ENCODE measurements at places on chromosomes 12 and 14.

DNA sequence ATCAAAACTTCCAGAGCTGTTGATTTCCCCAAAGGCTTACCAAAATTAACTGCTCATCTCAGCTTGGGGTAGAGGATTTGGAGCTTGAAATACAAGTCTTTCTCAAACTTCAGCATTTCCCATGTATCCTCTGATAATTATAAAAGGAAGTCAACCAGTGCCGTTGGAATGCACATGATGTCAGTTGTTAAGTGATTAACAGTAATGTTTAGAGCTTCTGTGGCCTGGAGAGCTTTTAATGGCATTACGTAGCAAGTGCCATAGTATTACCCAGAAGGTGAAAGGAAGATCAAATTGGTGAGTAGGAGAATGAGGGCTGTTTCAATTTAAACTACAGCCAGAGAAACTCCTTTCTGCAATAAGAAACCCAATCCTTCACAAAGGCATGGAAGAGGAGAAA is 62.5 kb upstream of the PTPRR start:
- no peak for DNase-seq

- no peak for DNase-seq
These were observed 298.1 kb upstream of the RTL1 start for GRCh38 chr14:101201535-101202151.

GRCh38 chr14:29528889-29529288 is 398.8 kb downstream of the PRKD1 start:
- peak; percentile 1 for DNase-seq

GRCh38 chr14:70697701-70698100 is 56.0 kb downstream of the TTC9 start:
- no peak for DNase-seq

GRCh38 chr14:96184737-96185136 is 19.9 kb upstream of the BDKRB2 start:
- DNase-seq, result peak; percentile 28

- peak; percentile 26 for DNase-seq
These were observed 3.7 kb downstream of the ABHD12B start for GRCh38 chr14:50875359-50876070.

DNA sequence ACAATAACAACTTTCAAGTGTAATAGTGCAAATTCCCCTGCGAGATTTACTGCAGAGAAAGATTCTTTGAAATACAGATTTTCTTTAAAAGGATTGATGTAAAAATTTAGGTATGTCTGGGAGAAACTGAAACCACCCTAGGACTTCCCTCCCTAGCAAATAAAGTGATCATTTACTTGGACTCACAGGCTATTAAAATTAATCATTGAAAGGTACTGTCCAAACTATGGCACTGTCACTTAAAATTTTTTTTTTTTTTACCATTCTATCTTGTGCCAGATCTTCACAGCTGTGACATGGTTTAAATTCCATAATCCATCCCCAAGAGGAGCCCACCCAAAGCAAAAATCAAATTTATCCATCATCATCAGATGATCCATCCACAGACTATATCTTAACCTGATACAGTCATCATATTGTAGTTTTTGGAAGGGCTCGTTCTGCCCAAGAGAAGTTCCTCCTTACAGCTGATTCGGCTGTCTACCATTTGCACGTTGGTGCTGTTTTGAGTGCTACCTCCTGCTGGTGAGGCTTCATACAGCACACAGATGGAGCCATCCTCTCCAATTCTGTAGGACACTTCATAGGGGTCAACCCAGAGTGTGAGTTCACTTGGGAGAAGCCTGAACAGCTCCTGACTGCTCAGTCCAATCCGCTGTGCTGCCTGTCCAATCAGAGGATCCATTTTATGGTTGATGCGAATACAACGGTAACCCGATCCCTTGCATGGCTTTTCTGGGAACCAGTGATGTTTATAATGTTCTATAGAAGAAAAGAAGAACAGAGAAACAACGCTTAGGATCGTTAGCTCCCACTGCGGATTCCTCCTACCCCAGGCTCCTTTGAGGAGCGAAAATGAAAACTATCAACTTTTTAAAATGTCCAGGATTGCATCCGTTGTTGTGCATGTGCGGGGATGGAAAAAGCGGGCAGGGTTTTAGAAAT is 1.7 kb downstream of the BTG1 start:
- DNase-seq, result peak; percentile 98

- DNase-seq, result no peak
These were observed 309.4 kb downstream of the MDGA2 start for GRCh38 chr14:47366006-47366405.

GRCh38 chr14:23580152-23580926 is 1.7 kb upstream of the JPH4 start:
- no peak for DNase-seq

GRCh38 chr14:84783511-84783910 is 746.4 kb upstream of the FLRT2 start:
- no peak for DNase-seq

DNA sequence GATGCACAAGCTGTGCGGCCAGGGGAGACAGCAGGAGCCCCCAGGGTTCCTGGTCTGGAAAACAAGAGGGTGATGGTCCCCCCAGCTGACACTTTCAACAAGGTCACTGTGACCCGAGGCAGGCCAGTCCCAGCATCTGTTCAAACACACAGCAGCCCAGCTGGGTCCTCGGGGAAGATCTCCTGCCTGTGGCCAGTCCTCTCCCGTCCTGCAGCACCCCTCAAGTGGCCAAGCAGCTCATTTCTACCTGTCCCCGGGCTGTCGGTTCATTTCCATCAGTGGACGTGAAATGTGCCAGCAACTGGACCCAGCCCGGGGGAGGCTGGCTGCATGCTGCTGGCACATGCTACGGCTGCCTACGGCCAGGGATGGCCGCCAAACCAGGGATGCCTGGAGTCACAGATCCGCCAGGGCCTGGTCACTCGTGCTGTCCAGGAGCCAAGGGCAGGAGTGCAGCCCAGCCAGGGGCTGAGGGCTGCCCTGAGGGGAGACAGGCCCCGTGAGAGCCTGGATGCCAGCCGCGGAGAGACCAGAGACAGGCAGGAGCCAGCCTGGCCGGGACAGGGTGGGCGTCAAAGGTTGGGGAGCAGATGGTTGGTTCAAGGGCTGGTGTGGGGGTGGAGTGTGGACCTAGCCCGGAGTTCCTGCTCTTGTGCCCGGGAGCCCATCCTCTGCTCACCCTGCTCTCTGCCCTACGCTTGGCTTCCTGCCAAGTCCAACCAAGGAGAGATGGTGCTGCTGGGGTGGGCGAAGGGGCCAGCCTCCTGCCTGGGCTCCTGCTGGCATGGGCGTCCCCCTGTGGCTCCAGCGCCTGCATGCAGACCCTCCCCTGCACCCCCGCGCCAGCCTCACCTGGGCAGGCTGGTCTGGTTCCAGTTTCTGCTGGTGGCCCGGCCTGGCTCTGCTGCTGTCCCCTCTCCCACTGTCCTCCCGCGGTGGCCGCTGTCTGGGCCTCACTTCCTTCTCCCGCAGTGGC is 143.8 kb downstream of the ADGRD1 start:
- DNase-seq, result no peak

- DNase-seq, result peak; percentile 90
These were observed 41.8 kb downstream of the R3HDM2 start for GRCh38 chr12:57389033-57389432.

DNA sequence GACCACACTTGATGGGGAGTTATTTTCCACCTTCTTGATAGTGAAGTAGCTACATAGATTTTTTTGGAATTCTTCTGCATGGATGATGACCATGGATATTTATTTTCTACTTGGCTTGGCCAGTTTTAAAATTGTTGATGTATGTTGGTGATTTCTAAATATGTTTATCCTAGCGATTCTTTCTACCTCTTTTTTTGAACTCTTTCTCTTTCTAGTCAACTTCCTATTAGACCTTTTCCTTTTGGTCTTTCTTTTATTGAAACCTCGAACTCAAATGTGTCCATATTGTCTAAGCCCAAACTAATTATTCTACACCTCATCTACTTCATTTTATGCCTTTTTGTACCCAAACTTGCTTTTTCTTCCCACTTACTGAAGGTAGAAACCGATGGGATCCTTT is 37.0 kb downstream of the CCDC91 start:
- DNase-seq, result no peak

DNA sequence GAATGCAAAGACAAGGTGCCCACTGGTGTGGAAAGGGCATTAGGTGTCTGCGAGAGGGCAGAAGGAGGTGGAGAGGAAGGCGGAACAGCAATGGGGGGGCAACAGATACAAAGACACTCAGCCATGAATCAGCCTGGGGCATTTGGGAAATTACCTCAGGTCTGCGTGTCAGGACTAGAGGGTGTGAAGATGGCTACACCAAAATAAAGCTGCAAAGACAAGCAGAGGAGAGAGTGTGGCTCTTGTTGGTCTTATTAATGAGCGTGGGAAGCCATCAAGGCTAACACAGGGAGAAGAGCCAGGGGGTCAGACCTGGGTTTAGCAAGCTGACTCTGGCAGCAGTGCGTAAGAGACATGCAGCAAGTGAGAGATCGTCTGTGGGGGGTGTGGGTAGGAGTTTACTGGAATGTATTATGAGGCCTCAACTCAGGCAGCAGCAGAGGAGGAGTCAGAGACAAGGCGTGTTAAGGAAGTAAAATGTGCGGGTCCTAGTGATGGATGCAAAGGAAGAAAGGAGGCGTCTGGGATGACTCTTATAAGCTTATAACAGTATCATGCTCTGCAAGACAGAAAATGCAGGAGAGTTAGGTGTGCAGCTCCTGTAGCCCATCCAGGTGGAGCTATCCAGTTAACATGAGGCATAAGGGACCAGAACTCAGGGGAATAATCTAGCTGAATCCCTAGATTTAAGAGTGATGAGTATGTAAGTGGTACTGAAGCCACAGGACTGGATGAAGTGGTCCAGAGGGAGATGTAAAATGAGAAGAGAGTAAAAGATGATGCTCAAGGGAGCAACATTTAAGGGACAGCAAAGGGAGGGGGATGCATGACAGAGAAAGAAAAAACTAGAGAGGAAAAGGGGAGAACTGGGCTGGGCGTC is 50.4 kb downstream of the KCNK10 start:
- no peak for DNase-seq

- DNase-seq, result no peak
These were observed 148.4 kb downstream of the KSR2 start for GRCh38 chr12:117820216-117820907.

- no peak for DNase-seq
These were observed 140.0 kb downstream of the DPF3 start for GRCh38 chr14:72753879-72754400.

DNA sequence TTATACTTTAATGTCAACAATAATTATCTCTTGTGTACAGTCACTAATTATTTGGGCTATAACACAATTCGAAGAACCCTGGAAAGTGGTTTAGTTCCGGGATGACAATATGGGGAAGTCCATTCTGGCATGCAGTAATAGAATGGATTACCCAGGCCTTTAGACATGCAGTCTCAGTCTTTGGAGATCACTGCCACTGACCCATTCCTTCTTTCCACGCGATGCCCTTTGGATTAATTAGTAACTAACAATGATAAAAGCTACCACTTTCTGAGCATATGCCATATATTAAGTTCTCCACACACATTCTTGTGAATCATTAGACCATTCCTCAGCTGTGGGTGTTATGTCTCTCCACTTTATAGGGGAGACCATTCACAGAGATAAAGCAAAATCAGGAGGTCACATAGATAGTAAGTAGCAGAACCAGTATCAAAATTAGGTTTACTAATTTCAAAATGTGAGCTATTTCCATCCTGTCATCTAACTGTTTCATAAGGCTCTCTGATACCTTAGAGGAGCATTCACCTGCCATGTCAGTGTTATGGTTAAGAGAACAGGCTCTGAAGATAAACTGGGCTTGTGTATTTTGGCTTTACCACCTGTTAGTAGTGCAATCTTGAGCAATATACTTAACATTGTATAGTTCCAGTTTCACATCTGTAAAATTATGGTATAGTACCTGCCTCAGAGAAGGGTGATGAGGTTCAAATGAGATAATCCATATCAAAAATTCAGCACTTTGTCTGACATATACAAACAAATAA is 27.2 kb upstream of the KCNJ8 start:
- no peak for DNase-seq

- DNase-seq, result no peak
These were observed 23.2 kb downstream of the PRKCH start for GRCh38 chr14:61344437-61345150.

DNA sequence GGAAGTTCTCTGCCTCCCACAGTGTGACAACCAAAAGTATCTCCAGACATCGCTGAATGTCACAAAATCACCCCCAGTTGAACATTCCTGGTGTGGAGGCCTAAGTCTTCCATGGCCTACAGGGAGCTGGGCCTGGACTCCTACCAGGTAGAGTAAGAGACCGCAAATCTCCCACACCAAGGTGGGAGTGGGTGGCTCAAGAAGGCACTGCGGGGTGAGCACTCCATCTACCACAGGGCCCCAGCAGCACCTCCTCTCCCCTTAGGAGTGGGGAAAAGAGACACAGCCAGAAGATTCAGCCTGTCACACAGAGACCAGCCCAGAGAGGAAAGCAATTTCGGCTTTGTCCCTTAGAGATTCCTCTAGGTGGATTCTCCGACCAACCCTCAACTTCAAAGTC is 25.5 kb downstream of the LRTM2 start:
- DNase-seq, result no peak

GRCh38 chr12:18640321-18640955 is 97.4 kb downstream of the PLCZ1 start:
- no peak for DNase-seq

DNA sequence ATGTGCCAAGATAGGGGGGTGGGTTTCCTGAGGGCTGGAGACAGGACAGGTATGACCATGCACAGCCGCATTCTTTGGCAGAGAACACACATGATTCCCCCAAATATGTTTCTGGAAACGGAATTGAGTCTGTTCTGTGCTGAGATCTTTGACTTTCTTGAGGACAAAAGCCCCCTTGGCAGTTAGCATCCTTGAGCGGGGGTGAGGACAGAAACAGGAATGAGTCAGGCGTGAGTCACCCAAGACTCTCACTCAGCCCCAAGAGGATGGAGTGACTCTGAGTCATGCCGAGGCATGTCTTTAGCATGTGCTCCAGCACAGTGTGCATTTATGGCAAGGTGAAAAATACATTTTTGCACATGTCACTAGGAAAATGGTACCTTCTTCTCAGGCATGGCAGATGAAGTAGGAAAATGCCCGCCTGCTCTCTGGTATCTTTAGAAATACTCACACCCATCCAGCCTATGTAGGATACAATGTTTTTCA is 52.1 kb downstream of the DAD1 start:
- peak; percentile 97 for DNase-seq

- peak; percentile 54 for DNase-seq
These were observed 156.7 kb downstream of the CEP128 start for GRCh38 chr14:80784820-80785219.

DNA sequence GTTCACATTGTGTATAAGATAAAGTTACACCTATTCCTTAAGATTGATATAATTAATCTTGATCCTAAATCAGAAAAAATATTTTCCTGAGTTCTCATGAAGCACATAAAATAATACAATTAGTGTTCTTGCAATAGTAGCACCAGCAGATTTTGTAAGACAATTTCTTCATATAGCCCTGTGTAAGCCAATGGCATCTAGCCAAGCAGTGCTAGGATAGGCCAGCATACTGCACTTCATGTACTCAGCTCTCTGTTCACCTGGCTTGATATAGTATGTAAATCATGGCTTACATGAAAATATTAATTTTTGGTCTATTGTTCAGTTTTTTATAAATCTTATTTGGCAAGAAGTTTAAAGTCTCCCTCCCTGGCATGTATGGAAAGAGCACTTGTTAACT is 1.9 kb downstream of the KLRF2 start:
- DNase-seq, result no peak

Data from EH (cell line).